ENCODE measurements at places on chromosomes 1 and 21.

GRCh38 chr1:113615425-113615824 lies 143.9 kb downstream of the PHTF1 start:
- DNase-seq: no peak

GRCh38 chr1:228542981-228543380 lies 55.8 kb downstream of the RNF187 start:
- no peak for DNase-seq

- DNase-seq: no peak
These were observed 40.0 kb downstream of the TYW3 start for GRCh38 chr1:74772945-74773344.

DNA sequence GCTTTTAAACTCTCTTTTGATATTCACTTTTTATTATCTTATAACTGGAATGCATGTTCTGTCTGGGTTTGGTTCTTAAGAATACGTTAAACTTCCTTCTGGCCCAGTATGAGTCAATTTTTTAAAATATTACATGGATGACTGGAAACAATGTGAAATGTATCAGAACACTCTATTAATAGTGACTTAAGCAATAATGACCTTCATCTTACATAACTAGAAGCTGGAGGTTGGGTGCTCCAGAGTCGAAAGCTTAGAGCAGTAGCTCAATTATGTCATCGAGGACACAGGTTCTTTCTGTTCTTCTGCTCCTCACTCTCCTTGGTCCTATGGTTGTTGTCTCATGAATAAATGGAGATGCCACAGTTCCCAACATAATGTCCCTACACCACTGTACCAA lies 91.6 kb upstream of the FOXD3 start:
- no peak for DNase-seq

DNA sequence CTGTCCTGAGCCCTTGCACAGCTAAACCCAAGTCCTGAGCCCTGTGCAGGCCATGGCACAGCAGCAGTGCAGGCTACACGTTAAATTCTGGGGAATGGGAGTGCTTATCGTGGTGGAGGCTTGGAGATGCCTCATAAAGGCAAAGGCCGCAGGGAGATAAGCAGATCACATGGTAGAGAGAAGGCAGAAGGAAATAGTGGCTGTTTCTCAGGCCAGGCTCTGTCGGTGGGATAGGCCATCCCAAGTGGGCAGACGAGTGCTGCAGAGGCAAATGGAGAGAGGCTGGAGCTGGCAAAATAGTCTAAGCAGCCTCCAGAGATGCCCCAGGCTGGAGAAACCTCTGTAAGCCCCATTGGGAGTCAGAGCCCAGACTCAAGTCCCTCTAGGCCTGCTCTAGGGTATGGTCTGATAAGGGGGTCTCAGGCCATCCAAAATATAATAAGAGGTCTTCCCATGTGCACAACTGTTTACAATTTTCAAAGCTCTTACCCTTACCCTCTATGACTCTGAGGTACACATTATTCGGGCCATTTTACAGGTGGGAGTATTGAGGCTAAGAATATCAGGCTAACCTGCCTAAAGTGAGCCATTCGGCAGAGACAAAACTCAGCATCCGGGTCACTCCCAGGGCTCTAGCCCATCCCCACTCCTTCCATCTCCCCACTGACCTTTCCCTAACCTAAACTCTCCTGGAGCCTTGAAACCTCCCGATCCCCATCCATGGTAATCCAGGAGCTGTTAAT lies 79.6 kb downstream of the NKAIN1 start:
- DNase-seq: no peak

- DNase-seq: no peak
These were observed 596.1 kb downstream of the PTPRU start for GRCh38 chr1:29832471-29832870.

- DNase-seq: no peak
These were observed 1588.9 kb downstream of the KCNT2 start for GRCh38 chr1:195019385-195019784.

DNA sequence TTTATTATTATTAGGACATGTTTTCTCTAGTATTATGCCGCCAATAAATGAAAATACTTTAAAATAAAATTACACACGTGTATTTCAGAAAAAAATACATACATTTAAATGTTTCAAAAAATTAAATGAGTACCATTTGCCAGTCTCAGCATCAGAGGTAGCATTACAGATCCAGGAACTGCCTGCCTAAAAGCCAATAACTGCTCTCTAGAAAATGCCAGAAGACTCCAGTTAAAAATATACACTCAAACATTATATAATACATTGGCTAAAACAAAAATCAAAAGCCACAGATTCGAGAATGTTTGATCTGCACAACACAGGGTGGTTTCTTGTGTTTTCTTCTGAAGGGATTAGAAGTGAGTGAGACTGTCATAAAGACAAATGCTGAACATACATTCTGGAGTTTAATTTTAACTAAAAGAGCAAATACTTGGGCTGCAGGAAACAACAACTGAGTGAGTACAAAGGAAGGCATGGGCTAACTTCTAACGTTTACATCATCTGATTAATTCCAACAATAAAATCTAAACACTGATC lies 105.5 kb downstream of the RERE start:
- DNase-seq: no peak

GRCh38 chr1:203006948-203007871 lies at the start of gene TMEM183A:
TSS of gene TMEM183A (plus strand) at chr1:203007374. CDS start at chr1:203007466, 92 bp downstream.
- peak; percentile 78 for DNase-seq

DNA sequence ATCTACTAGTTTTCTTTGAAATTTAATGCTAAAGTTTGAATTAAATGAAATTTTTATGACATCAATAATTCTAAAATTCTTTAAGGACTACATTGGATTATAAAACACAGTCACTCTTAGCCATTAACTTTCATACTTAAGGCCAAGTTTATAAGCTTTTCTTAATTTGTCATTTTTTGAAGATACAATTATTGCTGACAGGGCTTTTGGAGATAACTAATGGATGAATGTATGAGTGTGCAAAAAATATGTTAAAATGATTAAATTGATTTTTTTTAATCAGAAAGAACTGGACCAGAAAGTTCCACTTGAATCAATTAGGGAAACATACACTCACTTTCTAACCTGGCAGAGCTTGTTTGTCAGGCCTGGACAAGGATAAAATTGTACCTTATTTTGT lies 70.3 kb upstream of the CHODL start:
- DNase-seq: no peak

GRCh38 chr1:69657971-69658370 lies 90.2 kb downstream of the LRRC7 start:
- no peak for DNase-seq

DNA sequence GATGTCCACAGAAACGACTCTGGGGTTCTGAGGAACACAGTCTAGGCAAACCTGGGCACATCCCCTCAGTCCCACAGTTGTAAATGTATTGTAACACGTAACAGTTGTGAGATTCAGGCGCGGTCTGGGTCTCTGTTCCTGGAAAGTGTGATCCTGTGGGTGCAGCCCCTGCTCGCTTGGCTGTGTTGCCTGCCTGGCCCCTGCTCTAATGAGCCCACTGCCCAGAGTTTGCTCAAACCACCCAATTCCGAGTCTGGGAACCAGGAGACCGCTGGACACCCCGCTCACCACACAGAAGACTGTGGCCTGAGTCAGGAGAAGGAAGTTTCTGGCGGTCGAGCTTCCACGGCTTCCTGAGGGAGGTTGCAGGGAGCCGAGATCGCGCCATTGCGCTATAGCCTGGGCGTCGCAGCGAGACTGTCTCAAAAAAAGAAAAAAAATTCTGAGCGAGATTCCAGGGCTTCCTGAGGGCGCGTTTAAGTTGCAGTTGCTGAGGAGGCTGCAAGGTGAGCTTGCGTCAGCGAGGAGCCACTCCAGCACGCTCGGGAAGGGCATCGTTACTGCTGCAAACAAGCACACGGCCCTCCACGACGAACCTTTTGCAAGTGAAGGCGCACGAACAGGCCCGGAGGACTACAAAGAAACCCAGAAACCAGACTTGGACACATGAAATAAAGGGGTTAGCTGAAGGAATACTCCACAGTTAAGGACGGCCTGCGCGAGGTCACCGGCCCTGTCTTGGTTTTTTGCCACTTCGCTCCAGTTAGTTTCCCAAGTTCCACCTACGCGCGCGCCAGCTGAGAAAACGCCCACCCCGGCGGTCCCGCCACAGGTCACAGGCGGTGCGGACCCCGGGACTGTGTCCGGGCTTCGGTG lies 1.1 kb downstream of the C21orf58 start:
- no peak for DNase-seq

DNA sequence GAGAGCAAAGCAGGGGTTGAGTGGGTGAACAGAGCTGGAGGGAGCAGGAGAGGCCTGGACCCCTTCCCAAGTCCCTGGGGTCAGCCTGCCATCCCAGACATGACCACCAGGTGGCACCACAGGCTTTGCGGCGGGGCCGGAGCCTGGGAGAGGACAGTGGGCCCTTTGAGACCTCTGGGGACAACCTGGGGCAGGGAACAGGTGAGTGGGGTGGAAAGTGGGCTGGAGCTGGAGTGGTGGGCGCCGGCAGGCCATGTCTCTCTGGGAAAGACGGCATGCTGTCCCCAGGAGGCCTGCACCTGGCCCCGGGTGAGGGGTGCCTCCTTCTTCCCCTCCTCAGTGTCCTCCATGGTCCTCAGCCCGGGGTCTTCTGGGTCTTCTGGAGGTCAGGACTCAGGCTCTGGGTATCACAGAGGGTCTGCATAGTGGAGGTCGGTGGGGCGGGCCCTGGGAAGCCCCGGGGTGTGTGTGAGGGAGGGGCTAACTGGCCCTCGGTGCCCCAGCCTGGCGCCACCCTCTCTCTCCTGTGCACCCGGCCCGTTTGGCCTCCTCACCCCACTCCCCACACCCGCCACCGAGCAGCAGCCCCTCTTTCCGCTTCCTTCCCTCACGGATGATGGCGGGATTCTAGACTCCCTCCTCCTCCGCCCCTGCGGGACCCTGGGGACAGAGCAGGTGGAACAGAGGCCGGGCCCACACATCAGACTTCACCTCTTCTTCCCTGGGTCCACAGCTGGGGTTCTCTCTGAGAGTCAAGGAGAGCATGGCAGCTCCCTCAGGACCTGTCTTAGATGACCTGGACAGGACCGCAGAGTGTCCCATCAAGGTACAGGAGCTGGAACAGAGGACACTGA lies 28.5 kb upstream of the PKP1 start:
- DNase-seq: peak; percentile 61

- DNase-seq: no peak
These were observed 25.5 kb upstream of the ITPKB start for GRCh38 chr1:226764533-226764932.

DNA sequence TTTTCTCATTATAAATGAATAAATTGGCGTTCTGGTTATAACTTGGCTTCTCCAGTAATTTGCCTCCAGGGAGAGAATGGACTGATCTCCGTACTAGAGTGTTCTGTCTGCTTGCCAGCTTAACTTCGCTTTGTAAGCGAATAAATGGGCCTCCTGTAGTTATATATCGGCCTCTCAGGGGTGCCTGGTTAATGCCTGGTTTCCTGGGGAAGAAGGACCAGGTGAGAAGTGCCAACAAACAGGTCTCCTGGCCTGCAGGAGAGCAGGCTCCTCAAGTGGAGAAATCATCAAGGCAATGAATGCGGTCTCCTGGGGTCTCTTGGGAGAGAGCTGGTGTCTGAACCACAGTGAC lies 107.4 kb upstream of the SERBP1 start:
- DNase-seq: no peak

DNA sequence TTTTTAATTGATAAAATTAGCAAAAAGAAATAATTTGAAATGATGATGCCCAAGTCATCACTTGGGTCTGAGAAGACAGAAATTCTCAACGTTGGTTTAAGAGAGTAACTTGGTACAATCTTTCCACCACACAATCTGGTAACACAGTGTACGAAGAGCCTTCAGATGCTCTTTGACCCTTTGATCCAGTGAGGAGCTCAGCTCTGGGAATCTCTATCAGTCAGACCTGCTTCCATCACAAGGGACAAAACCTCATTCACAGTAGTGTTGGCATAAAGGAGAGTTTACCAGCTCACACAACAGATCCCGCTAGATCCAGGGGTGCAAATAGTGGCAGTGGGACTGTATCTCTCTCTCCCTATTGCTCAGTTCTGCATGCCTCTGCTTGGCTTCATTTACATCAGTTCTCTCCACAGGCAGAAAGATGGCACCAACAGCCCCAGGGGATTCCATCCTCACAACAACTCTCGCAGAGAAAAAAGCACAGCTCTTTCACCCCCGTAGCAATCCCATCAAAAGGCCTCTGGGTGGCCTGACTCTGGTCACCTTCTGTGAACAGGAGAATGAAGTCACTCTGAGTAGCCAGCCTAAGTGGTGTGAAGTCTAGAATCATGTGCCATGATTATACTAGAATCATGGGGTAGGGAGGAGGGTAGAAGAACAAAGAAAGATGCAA lies 119.7 kb downstream of the ZNF281 start:
- DNase-seq: peak; percentile 65

DNA sequence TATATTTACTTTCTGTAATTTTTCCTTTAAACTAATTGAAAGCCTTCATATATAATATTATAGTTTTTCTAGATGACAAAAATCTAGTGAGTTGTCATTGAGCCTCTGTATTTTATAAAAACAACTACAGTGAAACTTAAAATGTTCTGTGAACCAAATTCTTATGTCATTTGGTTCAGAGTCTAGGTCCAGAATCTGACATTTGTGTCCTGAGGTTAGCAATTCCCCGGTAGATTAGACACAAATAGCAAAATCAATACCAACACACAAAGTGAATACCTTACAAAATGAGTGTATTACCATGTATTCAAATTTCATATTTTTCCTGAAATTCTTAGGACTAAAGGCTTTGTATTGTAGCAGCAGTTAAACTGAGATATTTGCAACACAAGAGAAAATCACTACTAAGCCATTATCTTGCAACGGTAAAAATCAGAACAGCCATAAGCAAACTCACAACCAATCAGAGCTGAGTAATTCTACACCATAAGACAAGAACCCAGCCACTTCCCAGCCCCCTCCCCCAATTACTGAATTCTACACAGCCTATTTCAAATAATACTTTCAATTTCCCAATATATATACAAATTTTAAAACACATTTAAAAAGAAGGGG lies 573.5 kb downstream of the SMYD3 start:
- DNase-seq: no peak

All from T47D (cell line).